ENCODE measurements at places on chromosomes 1 and 21.

- no peak for DNase-seq
Observed at GRCh38 chr1:187943606-187944403, 1115.1 kb downstream of the PLA2G4A start.

DNA sequence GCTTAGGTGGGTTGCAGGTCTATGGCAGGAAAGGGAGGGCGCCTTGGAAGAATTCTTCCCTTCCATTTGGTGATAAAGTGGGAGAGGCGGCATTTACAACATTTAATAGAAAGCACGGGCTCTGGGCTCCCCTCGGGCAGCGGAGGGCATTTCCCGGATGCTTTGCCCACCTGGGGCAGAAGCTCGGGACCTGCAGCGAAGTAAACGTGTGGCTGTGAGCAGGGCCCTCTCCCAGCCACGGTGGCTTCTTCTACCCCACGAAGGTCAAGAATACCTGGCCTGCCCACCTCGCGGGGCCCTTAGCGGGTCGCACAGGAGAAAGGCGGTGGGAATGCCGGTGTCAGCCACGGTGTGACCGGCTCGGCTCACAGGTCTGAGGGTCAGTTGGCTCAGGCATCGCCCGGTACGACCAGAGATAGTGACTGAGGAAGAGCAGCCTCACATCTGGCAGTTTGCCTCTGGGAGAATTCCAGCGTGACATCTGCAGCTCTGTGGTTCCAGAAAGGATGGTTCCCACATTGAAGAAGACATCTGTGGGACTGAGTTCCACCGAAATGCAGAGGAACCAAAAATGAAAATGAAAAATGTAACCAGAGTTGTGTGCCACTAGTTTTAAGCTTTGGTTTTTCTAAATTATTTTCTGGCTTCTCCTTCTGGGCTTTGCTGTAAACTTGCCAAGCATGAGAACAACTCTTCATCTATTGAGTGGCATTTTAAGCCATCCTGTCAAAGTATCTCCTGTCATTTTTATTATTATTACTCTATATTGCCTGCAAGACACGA, 720 bp upstream of the F3 start:
- no peak for DNase-seq

DNA sequence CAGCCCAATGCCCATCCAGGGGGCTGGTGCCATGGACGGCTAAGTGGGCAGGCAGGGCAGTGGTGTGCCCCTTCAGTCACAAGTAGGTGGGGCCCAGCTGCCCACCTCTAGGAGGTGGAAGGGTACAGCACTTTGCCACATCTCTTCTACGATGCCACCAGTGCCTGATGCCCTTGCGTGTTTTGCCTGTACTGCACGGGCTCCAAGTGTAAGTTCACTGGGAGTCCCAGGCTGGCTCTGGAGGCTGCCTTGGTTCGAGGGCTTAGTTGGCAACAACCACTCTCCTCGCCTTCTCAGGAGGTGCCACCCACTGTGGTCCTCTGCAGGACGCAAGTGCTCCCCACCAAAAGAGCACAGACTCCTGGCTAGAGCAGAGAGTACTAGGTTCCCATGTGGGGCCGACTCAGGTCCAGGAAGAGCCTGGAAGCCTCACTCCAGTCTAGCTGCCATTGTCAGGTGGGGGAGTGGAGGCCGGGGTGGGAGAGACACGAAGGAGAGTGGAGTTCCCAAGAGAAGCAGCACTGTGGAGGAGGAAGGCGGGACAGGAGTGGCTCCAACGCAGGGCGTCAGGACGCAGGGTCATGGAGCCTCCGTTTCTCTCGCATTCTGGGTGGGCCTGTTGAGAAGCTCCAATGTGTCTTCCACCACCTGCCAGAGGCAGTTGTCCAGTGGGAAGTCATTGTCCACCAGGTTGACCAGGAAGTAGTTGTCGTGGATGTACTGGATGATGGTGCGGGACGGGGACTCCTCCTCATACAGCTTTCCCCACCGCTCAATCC, 15.5 kb downstream of the MTHFR start:
- no peak for DNase-seq

GRCh38 chr1:193519922-193520321, 333.5 kb upstream of the B3GALT2 start:
- DNase-seq = no peak

GRCh38 chr1:247529771-247530355, 6.4 kb downstream of the OR2C3 start:
- no peak for DNase-seq

DNA sequence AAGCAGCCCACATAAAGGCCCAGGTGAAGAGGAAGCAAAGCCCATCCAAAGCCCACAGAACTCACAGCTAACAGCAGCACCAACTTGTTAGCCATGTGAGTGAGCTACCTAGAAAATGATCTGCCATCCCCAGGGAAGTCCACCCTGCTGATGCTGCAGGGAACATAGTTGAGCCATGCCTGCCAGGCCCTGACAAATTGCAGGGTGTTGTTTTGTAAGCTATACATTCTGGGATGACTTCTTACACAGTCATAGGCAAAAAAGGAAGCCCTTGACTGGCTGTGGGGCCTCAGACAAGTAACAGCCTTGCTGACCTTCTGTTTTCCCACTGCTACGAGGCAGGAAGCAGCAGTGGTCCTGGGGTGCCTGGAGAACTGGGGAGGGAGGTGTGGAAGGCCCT, 262.7 kb downstream of the MATN1 start:
- DNase-seq = no peak

GRCh38 chr1:30888391-30888790, 20.2 kb downstream of the SDC3 start:
- no peak for DNase-seq

- no peak for DNase-seq
Observed at GRCh38 chr1:11294951-11295350, 22.0 kb downstream of the UBIAD1 start.

DNA sequence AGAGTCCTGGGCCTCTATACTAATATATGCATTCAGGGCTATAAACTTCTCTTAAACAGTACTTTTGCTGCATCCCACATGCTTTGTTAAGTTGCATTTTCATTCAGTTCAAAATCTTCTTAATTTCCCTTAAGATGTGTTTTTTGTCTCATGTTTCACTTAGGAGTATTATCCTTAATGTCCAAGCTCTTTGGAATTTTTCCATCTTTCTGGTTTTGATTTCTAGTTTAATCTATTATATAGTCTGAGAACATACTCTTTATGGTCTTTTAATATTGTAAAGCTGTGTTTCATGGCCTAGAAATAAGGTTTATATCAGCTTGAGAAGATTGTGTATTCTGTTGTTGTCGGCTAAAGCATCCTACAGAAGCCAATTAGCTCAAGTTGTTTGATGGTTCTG, 1041.8 kb downstream of the PLA2G4A start:
- DNase-seq = no peak

DNA sequence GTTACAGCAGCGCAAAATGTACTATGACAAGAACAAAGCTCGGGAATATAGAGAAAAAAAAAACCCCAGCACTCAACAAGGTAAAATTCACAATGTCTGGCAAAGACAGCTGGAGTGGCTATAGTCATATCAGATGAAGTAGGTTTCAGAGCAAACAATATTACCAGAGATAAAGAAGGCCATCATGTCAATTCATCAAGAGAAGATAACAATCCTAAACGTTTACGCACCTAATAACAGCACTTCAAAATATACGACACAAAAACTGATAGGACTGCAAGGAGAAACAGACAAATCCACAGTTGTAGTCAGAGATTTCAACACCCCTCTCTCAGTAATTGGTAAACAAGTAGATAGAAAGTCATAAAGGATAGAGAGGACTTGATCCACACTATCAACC, 455.2 kb downstream of the PTPRU start:
- DNase-seq = no peak

DNA sequence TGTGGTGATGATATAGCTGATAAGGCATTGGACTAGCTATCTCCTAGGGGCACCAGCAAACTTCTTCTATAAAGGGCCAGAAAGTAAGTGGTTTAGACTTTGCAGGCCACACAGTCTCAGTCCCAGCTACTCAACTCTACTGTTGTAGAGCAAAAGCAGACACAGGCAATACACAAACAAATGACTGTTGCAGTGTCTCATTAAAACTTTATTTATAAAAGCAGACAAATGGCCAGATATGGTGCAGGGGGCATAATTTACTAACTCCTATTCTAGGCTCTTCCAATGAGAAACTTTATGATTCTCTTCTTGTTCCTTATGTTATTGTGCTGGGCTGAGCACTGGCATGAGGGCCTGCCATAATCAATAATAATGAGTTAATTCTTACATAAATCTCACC, 176.8 kb upstream of the POU3F1 start:
- DNase-seq = no peak

- no peak for DNase-seq
Observed at GRCh38 chr1:71610476-71610875, 529.6 kb upstream of the ZRANB2 start.

- no peak for DNase-seq
Observed at GRCh38 chr1:236365999-236366570, 28.0 kb upstream of the EDARADD start.

DNA sequence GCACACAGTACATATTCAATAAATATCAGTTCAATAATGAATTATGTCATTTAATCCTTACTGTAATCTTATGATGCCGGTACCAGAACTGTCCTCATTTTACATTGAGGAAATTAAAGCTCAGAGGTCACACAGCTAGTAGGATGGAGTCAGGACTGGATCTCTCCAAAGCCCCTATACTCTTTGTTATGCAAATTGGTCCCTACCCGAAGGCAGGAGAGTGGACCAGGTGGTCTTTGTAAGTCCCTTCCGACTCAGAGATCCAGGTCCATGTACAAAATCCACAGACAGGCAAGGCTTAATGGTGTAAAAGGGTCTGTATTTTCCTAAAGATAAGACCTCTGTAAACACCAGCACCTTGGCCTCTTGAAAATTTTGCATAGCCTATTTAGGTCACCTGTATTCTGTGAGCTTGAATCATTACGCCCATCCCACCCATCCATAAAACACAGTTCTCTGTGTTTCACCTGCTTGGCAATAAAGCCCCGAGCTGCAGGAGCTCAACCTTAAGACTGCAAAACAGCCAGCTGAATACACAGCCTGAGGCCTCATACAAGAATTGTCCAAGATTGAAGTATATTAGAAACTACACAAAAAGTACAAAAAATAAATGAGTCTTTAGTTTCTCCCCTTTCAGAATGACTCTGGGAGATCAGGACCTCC, 41.7 kb downstream of the PLXNA2 start:
- no peak for DNase-seq

DNA sequence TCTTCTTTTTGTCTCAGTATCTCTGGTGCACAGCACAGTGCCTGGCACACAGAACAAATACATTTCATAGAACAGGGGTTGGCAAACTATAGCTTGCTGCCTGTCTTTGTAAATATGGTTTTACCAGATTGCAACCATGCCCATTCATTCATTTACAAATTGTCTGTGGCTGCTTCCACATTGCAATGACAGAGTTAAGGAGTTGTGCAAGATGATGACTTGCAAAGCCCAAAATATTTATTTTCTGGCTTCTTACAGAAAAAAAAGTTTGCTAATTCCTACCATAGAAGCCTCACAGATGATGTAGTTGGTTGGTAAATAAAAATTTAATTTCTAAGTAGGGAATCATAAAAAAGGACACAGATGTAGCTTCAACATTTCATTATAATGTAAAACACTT, 11.2 kb upstream of the HMGB4 start:
- no peak for DNase-seq

GRCh38 chr1:205800981-205801703, 11.9 kb downstream of the SLC41A1 start:
- no peak for DNase-seq

DNA sequence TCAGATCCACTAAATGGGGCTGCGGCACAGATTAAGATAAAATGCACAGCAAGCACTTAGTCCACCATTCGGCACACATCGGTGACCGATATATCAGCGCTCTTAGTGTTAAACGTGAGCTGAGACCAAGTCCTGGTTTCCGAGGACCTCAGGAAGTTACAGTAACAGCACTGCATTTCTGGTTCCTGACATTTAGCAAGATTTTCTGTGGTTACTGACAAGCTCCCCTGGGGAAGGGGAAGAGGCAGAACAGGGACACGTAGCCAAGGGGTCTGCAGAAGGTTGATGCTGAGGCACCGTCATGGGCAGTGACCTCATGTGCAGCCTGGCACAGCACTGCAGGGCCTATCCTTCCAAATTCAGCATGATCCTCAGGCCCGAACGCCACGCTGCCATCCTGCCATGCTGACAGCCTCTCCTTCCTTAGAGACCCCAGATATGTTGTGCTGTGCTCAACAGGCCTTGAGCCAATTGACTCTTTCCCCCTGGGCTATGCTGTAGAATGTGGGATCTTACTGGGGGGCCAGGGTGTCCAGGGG, 13.4 kb upstream of the PEF1 start:
- no peak for DNase-seq

DNA sequence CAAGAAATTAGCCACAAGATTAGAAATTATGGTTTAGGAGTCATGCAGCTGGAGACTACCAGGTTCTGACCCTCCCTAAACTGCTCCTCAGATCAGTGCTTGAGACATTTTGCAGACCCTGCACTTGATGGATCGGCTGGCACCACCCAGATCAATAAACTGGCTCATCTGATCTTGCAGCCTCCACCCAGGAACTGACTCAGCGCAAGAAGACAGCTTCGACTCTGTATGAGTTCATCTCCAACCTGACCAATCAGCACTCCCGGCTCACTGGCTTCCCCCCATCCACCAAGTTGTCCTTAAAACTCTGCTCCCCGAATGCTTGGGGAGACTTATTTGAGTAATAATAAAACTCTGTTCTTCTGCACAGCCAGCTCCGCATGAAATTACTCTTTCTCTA, 40.0 kb downstream of the L1TD1 start:
- no peak for DNase-seq

- DNase-seq = peak; percentile 18
Observed at GRCh38 chr1:27527223-27527889, 37.4 kb upstream of the WASF2 start.

DNA sequence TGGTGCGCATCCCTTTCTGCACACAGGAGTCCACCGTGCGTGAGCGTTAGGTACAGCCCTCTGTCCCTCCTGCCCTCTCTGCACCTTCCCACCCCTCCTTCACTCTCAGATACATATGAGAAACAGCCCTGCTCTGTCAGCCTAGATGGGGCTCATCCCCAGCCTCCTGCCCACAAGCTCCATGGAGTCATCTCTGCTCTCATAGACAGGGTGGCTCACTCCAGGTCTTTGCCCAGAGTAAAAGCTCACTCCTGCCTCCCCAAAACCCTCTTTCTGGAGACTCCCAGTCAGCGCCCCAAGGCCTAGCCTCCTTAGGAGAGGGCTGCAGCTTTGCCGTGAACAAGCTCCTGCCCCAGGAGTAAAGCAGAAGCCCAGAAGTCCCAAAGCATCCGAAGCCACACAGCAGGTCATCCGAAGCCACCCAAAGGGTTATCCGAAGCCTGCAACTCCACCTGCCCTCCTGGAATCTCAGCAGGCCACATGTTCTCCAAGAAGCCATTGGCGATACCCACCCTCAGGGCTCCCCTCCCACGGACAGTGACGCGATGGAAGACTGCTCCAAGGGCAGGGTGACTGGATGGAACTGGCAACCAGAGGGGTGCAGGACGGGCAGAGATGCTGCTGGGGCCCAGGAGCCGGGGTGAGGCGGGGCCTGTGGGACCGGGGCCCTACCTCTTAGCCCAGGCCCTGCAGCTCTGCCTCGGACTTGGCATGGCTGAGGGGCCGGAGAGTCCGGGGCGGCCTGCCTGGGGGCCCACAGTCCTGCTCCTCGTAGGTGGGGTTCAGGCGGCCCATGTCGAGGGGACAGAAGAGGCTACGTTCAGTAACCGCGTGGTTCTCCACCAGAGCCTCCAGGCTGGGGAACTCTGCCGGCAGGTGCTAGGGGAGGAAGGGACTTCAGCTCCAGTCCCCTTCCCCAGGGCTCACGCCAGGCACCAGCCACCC, 3.6 kb upstream of the KIF17 start:
- no peak for DNase-seq

GRCh38 chr1:193042766-193043691, 16.1 kb downstream of the UCHL5 start:
- DNase-seq = no peak
